ENCODE measurements at places on chromosomes 2 and 18.

DNA sequence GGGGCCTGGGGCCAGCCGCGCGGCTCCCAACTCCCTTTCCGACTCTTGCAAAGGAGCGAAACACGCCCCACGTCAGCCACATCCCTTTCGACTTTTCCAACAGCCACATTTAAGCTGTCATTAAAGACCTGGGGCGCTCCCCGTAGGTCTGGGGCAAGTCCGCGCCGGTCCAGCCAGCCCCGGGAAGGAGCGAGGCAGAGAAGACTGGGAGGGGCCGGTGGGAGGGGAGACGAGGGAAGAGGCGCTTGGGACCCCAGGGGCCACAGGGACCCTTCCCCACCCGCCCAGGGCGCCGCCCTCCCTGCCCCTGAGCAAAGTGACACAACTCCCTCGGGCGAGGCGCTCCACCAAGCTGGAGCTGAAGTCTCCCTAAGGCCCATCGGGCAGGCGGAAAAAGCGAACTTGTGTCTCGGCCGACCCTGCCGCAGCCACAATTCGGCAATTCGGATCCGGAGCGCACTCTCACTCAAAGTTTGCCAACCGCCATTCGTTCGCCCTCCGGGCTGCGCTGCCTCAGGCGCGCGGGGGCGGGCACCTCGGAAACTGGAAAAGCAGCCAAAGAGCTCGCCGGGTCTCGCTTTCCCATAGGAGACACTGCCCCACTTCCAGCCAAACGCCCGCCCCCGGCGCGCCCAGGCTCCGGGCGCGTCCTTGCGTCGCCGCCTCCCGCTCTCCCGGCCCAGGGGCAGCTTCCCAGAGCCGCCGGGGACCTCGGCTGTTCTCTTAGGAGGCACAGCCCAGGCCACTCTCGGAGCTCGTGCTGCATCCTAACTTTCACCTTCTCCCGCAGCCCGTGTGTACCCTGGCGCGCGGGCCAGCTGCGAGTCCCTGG is 1.1 kb upstream of the KCTD1 start:
- peak; percentile 63 for DNase-seq

DNA sequence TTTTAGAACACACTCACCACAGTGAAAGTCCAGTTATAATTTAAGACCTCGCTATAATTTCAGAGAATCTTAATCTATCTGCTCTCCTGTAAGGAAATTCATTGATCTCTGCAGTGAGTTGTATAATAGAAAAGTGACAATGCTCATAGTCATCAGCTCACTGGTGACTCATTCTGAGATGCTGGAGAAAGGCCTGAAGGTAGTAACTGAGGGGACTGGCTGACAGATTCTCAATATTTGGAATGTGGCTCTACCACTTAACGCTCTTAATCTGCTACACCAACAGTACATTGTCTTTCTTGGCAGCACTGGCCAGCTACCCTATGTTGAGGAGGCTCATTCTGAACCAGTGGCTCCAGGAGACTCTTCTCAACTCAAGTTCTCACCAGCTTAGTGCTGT is 246.1 kb downstream of the RPRM start:
- no peak for DNase-seq

GRCh38 chr18:58325494-58325893 is 281.5 kb downstream of the NEDD4L start:
- no peak for DNase-seq

DNA sequence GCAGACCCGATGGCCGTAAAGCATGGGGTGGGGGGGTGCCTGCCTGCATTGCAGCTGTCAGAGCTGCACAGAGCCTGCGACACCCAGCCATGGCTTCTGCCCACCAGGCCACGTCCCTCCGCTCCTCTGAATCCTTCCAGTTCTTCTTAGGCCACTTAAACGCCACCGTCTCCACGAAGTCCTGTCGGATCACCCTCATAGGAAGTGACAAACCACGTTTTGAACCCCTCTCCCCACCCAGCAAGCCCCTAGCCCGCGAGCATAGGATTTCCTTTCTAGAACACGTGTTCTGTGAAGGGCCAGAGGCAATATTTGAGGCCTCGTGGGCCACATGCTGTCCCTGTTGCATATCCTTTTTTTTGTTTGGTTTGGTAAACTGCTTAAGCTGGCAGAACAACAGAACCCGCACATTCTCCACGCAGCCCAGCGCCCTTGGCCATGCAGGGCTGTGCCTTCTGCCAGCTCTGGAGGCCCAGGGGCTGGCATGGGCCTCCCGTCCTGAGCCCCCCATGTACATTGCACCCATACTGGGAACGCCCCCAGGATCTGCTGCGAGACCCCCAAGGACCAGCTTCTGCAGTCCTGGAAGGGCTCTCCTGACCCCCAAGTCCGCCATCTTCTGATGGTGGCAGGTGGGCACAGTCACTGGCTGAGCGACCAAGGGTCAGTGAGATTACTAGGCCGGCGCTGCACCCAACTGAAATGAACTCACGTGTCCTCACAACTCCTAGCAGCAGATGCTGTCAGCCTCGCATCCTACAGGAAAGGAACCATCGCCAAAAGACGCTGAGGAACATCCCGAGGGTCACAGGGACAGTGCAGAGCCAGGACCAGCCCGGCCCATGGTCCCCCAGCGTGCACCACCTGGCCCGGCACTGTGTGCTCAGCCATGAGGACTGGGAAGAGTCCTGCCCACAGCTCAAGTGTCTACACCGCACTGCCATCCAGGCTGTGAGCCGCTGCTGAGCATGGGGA is 35.1 kb downstream of the ADI1 start:
- DNase-seq: no peak

DNA sequence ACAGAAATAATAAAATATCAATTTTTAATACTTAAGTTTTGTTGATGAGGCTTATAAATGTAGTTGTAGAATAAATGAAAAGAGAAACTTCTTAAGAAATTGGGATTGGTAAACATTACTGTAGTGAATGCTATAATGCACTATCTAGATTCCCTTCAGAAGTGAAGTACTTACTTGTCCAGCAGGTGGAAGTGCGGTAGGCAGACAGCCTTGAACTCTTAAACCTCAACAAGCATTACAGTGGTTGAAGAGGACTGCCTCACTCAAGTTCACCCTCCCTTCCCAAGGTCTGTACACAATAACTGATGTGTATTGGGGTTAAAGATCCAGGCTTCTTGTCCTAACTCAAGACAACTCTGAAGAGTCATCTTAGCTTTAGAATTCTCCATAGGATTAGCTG is 931.0 kb upstream of the LRRTM1 start:
- DNase-seq: no peak

GRCh38 chr2:26424221-26424620 is 22.5 kb downstream of the DRC1 start:
- no peak for DNase-seq

- no peak for DNase-seq
Observed at GRCh38 chr18:8117006-8117371, 492.2 kb upstream of the RAB12 start.

DNA sequence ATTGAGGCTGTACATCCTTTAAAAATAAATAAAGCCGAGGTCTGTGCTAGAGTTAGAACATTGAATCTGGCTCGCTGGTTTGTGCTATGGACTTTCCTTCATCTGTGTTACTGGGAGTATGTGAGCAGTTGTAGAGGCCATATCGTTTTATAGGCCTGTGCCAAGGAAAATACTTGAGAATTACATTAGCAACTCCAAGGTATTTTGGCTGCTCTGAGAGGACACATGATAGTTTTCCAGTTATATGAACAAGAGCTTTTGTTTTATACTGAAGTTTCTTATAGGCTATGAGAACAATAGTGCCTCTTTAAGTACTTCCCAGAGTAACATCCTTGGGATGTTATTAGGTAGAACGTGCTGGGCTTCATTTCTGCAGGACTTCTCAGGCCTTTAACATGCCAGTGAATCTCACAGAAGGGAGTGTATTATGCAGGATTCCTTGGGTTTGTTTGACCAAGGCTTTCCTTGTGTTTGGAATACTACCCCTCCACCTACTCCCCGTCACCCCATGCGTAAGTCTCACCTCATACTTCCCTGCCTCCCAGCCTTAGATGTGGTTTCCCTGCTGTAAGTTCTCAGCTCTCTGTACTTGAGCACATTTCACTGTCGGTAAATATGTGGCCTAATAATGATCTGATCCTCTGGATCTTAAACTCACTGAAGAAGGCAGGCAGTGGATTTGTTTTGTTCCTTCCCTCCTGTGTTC is 21.0 kb downstream of the TCF7L1 start:
- DNase-seq: no peak

GRCh38 chr2:237478979-237479378 is 8.1 kb upstream of the MLPH start:
- DNase-seq: no peak

DNA sequence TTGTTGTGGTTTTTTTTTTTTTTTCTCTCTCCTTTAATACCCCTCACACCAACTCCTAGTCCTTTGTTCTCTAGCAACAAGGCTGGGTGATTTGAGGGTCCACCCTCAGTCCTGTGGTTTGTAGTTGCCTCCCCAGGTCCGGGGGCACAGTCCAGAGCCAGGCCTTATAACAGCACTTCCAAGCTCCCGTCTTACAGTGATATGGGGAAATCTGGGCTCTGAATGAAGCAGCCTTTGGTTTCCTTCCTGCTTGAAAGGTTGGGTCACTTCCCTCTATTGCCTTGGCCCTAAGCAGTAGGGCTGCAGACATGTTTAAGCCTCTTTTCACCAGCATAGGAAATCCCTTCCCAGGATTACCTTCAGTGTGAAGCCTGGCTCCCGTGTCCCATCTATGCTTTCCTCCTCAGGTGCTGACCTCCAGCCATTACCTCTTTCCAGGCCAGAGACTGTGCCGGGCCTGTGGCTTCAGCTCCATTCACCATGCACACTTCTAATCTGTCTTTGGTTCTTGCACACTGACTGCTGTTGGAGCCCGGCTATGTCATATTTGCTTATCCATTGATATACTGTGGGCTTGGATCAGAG is 21.2 kb upstream of the NTSR2 start:
- no peak for DNase-seq
